Head of caudate nucleus (tissue), 42 donors: ENCODE measurements at places on chromosomes 3 and 15.

DNA sequence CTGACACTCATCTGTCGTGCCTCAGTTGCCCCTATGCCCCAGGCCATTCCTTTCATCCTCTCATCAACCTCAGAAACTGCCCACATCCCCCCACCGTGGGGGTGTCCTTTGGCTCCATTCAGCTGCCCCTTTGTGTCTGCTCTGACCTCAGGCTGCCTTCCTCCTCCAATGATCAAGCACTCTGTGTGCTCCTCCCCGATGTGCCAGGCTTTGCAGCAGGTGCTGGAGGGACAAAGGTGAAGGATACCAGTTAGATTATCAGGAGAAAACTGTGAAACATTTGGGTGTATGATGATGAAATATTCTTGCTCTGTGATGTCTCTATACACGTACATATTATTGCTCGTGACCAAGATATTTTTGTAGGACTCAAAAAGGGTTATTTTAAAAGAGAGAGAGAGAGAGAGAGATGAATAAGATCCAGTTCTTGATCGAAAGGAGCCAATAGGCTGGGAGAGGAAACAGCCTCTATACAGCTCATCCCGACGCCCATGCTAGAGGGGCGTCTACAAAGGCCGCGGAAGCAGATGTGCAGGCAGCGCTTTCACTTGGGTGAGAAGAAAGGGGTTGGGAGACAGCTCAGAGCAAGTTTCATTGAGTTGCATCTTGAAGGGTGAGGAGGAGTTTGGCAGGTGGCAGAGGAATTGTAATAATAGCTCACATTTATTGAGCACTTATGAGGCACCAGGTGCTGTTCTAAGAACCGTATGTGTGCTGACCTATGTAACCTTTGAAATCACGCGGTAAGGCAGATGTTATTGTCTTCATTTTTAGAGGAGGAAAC, 28.3 kb upstream of the ADCY5 start:
- DNase-seq: peak; percentile 60

DNA sequence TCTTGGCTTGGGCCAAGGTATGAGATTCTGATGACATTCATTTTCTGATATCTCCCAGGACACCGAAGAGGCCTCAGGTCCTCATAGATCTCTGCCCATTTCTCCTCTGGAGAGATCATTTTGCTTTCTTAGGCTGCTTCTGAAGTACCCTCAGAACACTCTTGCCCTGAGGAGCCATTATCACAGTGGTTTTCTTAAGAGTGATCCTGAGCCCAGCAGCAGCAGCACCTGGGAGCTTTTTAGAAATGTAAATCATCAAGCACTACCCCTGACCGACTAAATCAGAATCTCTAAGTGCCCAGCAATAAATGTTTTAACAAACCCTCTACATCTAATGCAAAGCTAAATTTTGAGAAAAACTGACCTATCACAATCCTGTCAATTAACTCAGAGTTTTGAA, 40.6 kb upstream of the SLC9A9 start:
- DNase-seq: no peak

DNA sequence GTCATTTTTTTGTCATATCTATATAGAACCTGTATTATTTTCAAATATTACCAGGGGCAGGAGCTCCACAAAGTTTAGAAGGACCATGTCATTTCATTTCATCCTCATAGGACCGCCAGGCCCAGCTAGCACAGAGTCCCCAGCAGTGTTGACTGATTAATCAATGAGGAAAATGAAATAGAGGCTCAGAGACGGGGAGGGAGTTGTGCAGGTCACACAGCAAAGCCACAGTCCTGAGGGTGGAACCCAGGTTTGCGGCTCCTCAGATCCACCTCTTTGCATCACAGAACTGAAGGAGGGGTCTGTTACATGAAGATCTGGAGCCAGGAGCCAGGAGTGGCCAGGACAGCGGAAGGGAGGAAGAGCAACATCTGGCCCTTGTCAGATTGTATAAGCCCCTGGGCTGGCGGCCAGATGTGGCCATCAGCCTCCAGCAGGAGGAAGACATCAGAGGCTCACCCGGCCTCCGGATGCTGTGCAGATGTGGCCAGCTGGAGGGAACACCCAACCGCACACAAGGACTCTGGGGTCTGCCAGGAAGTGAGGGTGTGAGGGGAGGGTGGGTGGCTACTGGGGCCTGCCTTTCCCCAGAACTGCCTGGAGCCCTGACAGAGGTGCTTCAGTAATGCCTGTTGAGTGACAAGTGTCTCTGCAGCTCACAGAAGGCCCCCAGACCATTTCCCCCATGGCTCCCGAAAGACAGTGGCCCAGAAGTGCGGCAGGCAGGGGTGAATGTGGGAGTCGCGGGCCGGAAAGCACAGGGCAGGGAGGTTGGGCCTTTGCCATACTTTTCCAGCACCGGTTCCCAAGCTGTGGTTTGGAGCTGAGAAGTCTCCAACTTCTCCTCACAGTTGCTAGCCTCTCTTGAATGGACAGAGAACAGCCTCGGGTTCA, 21.3 kb downstream of the EFCC1 start:
- no peak for DNase-seq

- DNase-seq: no peak
Measured at GRCh38 chr15:45555934-45556608, 31.1 kb upstream of the BLOC1S6 start.

- DNase-seq: no peak
Measured at GRCh38 chr15:28085489-28086174, 13.5 kb downstream of the OCA2 start.

GRCh38 chr3:57147071-57147470, 18.1 kb downstream of the IL17RD start:
- no peak for DNase-seq

DNA sequence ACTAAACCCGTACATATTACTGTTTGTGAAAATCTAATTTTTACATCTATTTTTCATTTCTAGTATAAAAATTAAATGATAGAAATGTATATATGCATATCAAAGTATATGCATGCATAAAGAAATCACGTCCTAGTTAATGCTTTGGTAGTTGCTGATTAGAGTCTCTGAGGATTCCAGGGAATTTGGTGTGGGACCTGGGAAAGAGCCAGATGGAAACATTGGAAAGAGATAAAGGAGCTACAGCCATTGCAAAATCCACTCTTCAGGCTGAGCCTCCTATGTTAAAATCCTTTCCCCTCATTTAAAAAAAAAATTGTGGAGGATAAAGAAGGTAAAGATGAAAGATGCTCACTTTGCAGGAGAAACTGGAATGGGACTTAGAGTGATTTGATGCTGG, 134.1 kb downstream of the SRGAP3 start:
- DNase-seq: no peak

DNA sequence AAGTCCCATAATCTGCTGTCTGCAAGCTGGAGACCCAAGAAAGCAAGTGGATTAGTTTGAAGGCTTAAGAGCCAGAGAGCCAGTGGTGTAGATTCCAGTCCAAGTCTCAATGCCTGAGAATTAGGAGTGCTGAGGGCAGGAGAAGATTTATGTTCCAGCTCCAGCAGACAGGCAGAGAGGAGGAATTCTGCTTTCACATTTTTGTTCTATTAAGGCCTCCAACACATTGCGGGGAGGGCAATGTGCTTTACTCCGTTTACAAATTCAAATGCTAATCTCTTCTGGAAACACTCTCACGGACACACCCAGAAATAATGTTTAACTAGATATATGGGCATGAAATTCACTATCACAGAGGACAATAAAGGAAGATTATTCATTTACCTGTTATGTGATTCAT, 54.0 kb downstream of the DPH6 start:
- no peak for DNase-seq
